Left kidney (tissue), 8 donors: ENCODE measurements at places on chromosomes 11 and 22.

DNA sequence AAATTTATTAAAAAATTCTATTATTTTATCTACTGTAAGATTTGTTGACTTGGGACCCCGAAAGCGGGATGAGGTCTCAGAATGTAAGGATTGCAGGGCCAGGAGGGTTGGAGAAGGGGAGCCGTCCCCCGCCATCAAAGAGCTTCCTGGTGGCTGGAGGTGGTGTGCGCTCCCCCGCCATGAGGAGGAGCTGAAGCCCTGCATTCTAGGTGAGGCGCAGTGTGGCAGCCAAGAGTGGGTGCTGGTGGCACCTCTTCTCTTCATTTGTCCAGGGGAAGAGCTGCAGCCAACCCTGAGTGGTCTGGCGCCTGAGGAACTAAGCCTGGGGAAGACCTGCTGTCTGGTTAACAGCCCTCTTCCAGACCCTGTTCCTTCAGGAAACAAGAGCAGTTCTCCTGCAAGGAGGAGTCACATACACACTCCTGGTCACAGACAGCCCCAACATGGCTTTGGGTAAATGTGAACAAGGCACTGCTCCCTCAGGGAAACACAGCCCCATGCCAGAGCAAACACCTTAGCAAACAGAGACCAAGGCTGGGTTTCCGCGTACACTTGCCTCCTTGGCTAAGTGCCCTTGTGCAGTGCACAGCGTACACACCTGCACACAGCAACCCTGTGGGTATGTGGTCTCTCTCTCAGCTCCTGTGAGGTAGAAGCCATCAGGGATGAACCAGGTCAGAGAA is 17.3 kb downstream of the RTN4RL2 start:
- no peak for DNase-seq

DNA sequence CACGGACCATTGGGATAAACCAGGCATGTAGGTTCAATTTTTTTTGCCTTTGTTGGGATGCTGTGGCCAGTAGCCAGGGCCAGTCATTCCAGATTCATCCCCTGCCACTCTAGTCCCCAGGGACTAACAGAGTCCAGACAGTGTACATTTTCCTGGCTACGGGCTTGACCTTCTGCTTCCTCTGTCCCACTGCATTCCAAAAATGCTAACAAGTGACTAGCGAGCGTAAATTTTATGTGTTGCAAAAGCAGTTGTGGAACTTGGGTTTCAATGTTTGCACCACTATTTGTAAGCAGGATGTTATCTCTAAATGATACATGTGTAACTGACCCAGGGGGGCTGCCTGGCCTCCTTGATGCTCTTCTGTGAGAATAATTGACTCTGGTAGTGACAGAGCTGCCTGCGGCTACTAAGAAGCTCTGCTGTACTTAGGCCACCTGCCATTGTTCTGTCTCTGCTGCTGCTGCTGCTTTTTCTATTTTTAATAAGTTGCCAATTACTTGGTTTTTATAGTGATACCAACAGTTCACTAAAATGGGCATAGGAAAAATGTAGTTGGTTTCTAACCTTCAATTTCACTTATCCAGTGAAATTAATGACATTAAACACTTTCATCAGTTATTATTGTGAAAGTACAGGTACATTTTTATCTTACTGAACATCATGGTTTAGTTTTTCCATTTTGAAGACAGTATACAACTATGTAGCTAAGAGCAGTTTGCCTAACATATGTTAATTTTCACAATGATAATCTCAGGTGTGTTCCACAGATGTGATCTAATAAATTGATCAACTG is 26.8 kb downstream of the TNRC6B start:
- no peak for DNase-seq

- DNase-seq, result no peak
Measured at GRCh38 chr22:22836635-22837034, 51.0 kb upstream of the IGLL5 start.

- DNase-seq, result no peak
Measured at GRCh38 chr11:117444256-117444655, 116.6 kb downstream of the CEP164 start.

GRCh38 chr22:31377612-31378011 is 21.8 kb upstream of the DRG1 start:
- DNase-seq, result no peak

DNA sequence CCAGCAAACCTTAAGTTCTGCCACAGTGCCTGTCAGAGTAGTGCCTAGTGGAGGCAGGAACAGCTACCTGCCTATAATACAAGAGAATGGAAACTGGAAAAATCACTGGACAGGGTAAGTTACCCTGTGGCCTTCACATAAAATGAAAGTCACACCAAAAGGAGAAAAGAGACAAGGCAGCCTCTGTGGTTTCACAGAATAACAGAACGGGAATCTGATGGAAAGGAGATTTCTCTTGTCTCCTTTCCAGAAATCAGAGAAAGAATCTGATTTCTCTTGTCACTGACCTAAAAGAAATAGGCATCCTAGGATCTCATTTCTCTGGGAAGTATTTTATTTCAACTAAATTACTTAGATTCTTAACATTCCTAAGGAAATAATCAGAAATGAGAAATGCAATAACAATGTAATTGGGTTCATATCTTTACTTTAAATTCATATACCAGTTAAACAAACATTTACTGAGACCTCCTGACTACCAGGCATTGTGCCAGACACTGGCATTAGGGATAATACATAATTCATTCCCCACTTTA is 41.6 kb downstream of the PRCP start:
- no peak for DNase-seq

- DNase-seq, result no peak
Measured at GRCh38 chr11:121571506-121571905, 118.7 kb upstream of the SORL1-AS1 start.

DNA sequence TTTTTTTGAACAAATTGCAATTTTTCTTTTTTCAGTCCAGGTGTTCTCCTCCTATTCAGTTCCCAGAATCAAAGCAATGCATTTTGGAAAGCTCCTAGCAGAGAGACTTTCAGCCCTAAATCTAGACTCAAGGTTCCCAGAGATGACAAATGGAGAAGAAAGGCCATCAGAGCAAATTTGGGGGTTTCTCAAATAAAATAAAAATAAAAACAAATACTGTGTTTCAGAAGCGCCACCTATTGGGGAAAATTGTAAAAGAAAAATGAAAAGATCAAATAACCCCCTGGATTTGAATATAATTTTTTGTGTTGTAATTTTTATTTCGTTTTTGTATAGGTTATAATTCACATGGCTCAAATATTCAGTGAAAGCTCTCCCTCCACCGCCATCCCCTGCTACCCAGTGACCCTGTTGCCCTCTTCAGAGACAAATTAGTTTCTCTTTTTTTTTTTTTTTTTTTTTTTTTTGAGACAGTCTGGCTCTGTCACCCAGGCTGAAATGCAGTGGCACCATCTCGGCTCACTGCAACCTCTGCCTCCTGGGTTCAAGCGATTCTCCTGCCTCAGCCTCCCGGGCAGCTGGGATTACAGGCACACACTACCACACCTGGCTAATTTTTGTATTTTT is 6.2 kb upstream of the UBE4A start:
- DNase-seq, result peak; percentile 15

- DNase-seq, result no peak
Measured at GRCh38 chr11:72111300-72112142, 974 bp downstream of the ANAPC15 start.

DNA sequence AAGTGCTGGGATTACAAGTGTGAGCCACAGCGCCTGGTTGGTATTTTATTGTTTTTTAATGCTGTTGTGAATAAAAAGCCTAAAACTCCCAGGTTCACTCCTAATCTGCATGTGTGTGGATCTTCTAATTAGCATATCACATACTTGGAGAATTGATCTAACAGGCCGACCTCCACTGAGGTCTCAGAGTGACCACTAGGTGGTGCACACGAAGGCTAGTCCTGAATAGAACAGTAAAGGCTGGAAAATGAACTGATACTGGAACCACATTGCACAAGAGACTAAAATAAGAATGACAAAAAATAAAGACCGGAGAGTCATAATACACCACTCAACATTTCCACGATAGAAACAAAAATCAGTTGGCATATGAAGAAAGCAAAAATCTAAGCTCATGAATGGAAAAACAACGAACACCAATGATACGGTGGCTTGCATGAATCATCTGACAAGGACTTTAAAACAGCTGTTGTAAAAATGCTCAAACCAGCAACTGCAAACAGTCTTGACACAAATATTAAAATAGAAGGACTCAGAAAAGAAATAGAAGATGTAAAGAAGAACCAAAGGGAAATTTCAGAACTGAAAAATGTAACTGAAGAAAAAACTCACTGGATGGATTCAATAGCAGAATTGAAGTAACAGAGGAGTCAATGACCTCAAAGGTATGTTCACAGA is 19.2 kb downstream of the PIM3 start:
- DNase-seq, result no peak
